ENCODE measurements at places on chromosomes 13 and 19.

- DNase-seq: no peak
These were observed 49.5 kb downstream of the CRYL1 start for GRCh38 chr13:20475927-20476691.

DNA sequence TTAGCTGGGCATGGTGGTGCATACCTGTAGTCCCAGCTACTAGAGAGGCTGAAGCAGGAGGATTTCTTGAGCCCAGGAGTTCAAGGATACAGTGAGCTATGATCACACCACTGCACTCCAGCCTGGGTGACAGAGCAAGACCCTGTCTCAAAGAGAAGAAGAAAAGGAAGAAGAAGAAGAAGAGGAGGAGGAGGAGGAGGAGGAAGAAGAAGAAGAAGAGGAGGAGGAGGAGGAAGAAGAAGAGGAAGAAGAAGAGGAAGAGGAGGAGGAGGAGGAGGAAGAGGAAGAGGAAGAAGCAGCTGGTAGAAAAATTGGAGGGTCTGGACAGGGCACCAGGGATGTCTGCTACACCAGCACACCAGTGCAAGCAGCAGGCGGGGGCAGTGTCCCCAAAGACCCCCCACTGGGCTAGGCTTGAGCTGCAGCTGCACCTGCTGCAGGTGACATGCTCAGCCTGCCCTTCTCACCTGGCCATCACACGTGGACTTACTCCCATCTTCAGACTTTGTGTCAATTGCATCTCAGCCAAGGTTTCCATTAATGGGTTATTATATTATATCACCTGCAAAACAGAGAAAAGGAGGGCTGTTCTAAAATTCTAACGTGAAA is 180.9 kb upstream of the ZNF507 start:
- no peak for DNase-seq

DNA sequence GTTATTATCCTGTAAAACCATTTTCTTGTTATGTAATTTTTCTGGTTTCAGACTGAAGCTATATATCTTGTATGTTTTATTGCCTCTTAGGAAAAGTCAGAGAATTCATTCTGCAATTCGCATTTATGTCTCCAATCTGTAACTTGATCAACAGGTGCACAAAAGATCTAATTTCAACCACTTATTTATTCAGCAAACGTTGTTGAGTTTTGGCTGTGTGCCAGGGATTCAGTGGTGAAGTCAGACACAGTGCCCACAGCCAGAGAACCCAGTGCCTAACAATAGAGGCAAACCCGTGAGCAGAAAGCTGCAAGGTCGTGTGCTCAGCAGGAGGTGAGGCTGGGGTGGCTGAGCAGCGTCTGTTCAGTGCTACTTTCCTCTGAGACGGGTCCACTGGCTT is 119.5 kb upstream of the MCF2L start:
- DNase-seq: peak; percentile 99

- no peak for DNase-seq
These were observed 101.7 kb upstream of the MCF2L start for GRCh38 chr13:112867301-112867711.

DNA sequence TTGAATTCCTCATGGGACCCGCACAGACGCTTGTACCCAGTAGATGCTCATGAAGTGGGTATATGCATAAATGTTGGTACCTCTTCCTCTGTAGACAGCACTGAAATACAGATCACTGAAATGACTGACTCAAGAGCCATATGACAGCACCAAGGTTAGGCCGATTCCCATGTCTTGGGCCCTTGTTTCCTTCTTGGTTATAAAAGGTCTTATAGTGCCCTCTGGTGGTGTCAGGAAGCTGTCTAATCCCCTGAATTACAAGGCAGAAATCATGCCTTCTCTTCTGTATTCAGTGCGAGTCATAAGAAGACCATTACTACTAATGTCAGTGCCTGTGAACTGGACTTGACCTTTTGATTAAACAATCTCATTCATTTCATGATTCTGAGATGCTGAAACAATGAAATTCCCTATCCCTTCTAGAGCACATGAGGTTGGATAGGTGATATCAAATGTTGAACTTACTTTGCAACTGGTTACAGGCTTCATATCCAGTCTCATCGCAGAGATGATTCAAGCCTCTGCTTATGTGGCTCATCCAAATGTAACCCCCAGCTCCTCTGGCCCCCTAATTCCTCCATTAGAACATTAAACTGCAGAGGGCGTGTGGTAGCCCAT is 59.7 kb downstream of the SPATA13 start:
- peak; percentile 69 for DNase-seq

GRCh38 chr13:40631605-40632004 is 34.8 kb downstream of the FOXO1 start:
- no peak for DNase-seq

DNA sequence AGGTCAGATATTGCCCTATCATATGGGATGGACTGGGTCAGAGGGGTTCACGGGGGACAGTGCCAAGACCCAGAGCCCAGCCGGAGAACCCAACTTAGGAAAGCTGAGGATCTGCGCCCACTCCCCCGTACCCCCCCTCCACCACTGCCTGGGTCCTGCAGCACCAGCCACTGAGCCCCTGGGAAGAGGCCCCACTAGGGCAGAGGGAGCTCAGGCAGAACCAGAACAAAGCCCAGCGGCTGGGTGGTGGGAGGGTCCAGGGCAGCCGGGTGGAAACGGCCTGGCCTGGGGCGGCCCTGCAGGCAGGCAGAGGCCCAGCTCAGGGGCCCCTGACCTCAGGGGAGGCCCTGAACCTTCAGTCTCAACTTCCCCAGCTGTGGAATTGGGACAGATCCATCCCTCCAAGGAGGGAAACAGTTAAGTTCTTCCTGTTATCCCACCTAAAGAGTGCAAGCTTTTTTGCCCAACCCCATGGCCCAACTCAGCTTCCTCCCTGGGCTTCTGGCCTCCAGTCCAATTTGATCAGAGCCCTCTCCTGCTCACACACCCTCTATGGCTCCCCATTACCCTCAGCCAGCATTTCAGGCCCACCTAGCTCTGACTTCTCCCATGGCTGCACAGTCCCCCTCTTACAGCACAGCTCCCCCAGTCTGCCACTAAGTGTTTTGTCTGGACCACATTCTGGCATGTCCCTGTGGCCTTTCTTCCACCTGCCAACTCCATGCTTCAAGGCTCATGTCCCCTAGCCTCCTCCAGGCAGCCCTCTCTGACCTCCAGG is 3.1 kb downstream of the NR2F6 start:
- no peak for DNase-seq

- no peak for DNase-seq
These were observed 954.1 kb downstream of the UQCRFS1 start for GRCh38 chr19:28258829-28259228.

- DNase-seq: no peak
These were observed 2506.4 kb downstream of the PCDH9 start for GRCh38 chr13:64723724-64724123.

- DNase-seq: no peak
These were observed 156.2 kb downstream of the CACNA1A start for GRCh38 chr19:13350072-13350471.

DNA sequence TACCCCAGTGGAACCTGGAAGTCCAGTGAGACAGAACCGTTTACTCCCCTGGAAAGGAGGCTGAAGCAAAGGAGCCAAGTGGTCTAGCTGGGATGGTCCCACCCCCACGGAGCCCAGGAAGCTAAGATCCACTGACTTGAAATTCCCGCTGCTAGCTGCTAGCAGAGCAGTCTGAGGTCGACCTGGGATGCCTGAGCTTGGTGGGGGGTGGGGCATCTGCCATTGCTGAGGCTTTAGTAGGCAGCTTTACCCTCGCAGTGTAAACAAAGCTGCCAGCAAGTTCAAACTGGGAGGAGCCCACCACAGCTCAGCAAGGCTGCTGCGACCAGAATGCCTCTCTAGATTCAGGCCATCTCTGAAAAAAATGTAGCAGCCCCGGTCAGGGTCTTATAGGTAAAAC is 437.0 kb downstream of the SUCLA2 start:
- peak; percentile 2 for DNase-seq

- DNase-seq: no peak
These were observed 31.9 kb downstream of the GPALPP1 start for GRCh38 chr13:45021250-45021649.

DNA sequence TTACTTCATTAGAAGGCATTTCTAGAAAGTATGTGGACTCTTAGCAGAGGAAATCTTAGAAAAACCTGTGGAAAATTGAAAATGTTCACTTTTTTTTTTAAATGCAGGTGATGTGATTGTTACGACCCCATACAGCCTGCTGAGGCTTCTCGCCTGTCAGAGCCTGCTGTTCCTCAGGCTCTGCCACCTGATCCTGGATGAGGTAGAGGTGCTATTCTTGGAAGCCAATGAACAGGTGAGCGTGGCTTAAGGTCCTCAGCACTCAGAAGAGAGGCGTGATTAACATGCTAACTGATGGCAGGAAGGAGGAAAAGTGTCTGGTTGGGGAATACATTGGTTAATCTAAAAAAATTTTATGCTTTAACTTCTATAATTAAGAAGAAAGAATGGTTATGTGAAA is 71.4 kb downstream of the SLC7A9 start:
- DNase-seq: no peak

DNA sequence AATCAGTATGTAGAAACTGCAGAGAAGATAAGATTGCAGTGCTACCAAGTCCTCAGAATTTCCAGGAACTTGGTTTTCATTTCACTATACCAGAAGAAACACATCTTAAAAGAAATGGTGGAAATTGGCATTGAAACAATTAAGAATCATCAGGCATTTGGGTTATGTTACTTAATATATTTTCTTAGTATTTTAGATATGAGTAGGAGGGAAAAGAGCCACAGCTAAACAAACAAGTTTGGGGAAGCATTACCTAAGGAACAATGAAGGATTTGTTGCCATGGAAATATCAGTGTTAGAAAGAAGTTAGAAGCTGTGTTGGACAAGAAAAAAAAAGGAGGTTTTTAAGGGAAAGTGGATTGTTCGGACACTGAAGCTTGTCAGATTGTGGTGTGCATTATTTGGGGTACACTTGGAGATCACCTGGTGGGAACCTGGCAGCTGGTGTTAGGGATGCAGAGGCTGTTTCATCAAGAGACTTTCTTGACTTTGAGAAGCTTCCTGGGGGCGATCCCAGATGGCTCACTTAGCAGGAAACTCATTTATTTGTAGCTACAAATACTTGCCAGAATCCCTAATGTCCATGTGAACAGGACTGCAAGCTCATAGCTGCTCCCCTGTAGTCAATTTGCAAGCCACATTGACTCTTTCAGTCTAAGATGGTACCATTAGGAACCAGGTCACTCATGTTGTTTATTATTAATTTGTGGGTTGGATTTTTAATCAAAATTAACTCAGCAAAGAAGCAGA is 246.7 kb downstream of the RFC3 start:
- no peak for DNase-seq

DNA sequence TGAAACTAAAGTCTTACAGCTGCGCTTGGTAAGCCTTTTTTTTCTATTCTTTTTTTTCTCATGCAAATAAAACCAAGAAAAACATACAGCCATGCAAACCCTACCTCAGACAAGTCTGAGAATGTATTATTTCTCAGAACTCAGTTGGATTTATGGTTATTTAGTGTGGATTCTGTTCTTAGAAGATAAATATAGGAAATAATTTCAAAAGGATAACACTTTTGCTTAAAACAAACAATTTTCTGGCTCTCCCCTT is 40.7 kb upstream of the TNFSF11 start:
- no peak for DNase-seq

DNA sequence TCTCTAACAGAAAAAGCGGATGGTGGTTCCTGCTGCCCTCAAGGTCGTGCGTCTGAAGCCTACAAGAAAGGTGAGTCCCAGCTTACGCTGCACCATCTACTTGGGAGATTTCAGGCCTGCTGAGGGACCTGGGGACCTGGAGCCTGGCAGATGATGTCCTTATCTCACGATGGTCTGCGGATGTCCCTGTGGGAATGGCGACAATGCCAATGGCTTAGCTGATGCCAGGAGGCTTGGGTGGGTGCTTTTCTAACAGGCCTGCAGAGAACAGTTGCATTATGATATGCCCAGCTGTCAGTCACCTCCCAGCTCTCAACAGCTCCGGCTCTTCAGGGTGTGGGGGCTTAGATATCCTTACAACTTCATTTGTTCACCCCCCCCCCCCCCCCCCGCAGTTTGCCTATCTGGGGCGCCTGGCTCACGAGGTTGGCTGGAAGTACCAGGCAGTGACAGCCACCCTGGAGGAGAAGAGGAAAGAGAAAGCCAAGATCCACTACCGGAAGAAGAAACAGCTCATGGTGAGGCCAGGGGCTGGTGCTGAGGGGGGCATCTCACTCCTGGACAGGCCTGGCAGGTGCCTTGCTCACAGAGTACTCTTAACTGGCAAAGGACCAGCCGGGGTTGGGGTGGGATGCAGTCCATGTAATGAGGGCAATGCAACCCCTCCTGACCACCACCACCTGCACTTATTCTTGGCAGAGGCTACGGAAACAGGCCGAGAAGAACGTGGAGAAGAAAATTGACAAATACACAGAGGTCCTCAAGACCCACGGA is 3.8 kb downstream of the RPL13A start:
- DNase-seq: no peak

- DNase-seq: no peak
These were observed 86.4 kb downstream of the SOX1 start for GRCh38 chr13:112153364-112153763.

GRCh38 chr13:110424569-110425443 is 117.7 kb downstream of the COL4A2 start:
- DNase-seq: no peak

DNA sequence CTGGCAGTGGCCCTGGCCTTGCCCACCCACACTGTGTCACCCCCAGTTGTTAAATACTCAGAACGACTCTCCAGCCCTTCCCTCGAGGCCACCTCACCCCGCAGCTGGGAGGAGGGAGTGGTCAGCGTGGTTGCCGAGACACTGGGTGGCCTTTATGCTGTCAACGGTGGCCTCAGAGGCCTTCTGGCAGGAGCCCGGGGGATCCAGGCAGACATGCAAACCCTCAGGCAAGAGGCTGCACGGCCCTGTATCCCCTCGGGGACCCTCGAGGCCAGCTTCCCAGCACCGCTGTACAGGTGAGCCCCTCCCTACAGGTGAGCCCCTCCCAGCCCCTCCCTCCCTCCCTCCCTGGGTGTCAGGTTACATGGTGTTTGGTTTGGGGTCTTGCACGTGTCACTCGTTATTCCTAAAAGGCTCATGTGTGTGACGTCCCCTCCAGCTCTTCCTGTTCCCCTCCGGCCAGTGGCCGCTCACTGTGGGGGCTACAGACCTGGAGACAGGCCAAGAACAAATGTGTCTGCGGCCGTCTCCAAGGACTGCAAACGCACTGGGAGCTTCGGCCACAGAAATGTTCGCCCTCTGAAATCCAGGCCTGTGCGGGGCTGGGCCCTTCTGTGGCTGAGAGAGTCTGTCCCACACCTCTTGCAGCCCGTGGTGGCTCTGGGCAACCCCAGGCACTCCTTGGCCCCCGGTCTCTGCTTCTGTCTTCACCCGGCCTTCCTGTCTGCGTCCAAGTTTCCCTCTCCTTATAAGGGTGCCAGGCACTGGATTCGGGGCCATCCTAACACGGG is at the start of gene TEKTIP1:
Gene TEKTIP1 (plus strand): TSS at position 210 of the 791 bp plus-strand sequence. CDS start 4 bp downstream, at position 214.
- no peak for DNase-seq

- no peak for DNase-seq
These were observed 2898.7 kb upstream of the PCDH20 start for GRCh38 chr13:64314331-64314730.

GRCh38 chr19:55692681-55693081 is 17.7 kb downstream of the EPN1 start:
- no peak for DNase-seq

Measured in SHP77 (cell line).